ENCODE measurements at places on chromosomes 6 and 20.

- DNase-seq = no peak
Observed at GRCh38 chr6:157527471-157527907, 146.5 kb downstream of the ZDHHC14 start.

DNA sequence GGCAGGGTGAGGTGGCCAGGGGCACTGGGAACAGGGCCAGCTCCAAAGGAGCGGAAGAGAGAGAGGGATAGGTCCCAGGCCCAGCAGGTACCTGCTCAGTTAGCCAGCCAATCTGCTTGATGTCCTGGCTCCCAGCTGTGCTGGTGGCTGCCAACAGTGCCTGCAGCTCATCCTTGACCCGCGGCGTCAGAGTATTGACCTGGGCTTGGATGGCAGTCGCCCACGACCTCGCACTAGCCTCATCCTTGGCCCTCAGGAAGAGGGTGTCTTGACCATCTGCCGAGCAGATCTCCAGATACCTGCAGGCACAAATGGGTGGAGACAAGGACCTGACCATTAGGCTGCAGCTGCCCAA, 11.1 kb upstream of the CDK5RAP1 start:
- DNase-seq = no peak

GRCh38 chr6:22447249-22448196, 121.8 kb upstream of the HDGFL1 start:
- no peak for DNase-seq

DNA sequence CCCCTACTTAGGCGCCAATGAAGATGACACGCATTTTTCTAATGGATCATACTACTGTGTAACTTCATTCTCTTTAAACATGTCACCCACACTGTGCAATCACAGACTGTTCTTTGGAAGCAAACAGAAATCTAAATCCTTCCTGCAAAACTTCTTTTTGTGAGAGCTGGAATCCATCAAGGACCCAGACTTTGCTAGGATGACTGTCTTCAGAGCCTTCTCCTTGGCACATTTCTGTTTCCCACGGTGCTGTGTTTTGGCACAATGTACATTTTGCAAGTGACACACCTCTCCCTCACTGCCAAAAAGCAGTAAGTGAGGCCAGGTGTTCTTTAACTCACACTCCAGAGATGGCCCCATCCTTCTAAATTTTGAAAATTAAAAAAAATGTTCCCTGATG, 21.7 kb upstream of the TAGAP start:
- DNase-seq = no peak

- no peak for DNase-seq
Observed at GRCh38 chr6:69379518-69379917, 417.3 kb downstream of the LMBRD1 start.

- no peak for DNase-seq
Observed at GRCh38 chr20:53643031-53643832, 49.6 kb upstream of the ZNF217 start.

DNA sequence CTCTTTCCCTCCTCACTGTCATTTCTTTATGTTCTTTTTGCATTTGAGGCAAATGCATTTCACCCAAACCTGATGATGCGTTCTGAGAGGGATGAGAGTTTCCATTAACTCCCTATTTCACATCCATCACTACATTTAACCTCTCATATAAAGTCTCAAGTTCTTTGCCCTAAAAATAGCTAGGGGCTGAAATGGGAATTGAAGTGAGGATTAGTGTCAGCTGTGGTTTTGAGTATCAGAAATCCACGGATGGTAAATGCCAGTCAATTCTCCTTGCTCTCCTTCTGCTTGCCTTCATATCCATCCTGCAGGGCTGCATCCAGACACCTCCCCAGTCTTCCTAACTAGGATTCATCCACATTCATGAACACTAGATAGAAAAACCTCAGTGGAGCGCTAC, 10.0 kb upstream of the DTNBP1 start:
- no peak for DNase-seq

DNA sequence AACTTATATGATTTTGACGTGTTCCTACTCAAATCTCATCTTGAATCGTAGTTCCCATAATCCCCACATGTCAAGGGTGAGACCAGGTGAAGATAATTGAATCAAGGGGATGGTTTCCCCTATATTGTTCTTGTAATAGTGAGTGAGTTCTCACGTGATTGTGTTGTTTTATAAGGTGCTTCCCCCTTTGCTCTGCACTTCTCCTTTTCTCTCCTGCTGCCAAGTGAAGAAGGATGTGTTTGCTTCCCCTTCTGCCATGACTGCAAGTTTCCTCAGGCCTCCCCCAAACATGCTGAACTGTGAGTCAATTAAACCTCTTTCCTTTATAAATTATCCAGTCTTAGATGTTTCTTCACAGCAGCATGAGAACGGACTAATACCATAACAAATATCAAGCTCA, 83.2 kb downstream of the MANEA start:
- DNase-seq = no peak

GRCh38 chr20:63977739-63978276, 1.6 kb downstream of the SAMD10 start:
- no peak for DNase-seq

DNA sequence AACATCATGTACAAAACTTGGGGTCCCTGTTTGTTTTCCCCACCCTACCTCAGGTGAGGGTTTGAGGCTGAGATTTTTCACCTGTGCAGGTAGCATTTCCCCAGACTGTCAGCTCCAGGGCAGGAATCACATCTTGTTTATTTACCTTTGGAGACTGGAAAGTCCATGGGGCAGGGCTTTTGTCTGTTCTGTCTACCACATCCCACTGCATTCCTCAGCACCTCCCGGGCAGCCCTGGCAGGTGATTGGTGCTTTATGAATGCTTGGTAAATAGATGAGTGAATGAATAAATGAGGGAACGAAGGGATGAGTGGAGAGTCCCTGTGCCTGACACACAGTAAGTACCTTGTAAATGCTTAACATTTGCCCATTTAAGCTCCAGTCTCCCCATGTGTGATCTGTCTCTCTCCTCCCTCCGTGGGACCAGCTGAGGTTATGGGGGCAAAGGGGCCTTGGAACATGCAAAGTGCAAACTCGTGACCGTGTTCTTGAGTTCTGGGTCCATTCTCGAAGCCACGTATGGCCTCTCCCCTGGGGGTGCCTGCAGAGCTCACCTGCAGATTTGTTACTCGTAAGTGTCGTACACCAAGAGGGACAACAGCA, 69.7 kb upstream of the PMEPA1 start:
- DNase-seq = no peak

DNA sequence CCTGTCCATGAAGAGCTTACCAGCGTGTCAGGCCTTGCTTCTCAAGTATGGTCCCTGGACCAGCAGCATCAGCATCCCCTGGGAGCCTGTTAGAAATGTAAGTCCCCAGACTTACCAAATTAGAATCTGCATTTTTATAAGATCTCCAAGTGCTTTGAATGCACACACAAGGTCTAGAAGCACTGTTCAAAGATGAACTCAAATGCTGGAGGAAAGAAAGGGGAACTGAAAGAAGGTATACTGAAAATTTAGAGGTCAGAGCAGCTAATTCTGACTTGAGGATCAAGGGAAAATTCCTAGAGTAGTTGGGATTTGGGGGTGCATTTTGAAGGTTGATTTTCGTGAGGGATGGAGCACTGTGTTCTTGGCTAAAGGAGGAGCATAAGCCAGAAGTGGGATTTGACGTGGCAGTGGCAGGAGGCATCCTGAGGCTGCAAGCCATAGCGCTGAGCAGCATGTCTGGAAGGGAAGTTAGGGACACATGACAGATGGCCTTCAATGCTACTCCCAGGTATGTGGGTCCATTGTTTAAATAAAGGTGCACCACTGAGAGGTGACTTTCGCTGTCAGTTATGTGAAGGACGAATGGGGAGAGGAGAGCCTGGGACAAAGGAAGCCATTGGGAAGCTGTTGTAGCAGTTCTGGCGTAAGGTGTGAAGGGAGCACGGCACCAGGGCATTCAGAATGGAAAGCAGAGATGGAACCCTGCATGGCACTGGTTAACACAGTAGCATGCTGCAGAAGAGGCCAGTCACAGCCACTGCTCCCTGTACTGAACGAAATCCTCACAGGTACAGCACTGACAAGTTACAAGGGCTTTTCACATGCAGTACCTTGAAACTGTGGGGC, 36.2 kb downstream of the ARMC2 start:
- DNase-seq = no peak

- no peak for DNase-seq
Observed at GRCh38 chr6:143992285-143992684, 15.8 kb downstream of the PLAGL1 start.

DNA sequence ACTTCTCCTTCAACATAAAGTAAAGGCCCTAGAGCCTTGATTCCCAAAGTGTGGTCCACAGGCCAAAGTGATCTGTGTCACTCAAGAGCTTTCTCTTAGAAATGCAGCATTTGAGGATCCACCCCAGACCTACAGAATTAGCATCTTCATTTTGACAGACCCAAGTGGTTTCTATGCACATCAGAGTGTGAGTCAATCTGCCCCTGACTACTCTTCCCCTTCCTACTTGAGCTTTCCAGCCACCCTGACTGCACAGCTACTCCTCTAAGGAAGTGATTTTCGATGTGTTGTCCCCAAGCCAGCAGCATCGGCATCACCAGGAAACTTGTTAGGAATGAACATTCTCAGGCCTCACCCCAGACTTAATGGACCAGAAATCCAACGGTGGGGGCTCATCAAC, 2.6 kb downstream of the MEP1A start:
- DNase-seq = no peak

GRCh38 chr6:35214869-35215664, 1.3 kb downstream of the SCUBE3 start:
- no peak for DNase-seq

DNA sequence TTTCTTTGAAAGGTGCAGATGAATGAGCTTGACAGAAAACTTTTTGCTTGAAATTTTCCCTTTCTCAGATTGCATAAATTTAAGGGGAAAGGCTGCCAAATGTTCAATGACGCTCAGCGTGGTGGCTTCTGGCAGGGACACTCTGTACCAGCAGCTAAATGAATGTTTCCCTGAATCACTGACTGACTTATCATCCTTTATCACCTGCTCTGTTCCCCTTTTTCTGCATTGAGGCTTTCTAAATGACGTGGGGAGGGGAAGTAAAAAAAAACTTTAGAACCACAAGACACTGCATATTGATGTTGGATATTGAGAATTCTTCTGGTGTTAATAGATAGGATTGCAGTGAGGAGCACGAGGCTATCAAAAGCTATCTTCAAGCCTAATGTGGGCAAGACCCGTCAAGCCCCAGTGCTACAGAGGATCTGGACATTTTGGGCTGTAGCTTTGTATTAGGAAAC, 46.9 kb upstream of the ENPP5 start:
- DNase-seq = no peak

DNA sequence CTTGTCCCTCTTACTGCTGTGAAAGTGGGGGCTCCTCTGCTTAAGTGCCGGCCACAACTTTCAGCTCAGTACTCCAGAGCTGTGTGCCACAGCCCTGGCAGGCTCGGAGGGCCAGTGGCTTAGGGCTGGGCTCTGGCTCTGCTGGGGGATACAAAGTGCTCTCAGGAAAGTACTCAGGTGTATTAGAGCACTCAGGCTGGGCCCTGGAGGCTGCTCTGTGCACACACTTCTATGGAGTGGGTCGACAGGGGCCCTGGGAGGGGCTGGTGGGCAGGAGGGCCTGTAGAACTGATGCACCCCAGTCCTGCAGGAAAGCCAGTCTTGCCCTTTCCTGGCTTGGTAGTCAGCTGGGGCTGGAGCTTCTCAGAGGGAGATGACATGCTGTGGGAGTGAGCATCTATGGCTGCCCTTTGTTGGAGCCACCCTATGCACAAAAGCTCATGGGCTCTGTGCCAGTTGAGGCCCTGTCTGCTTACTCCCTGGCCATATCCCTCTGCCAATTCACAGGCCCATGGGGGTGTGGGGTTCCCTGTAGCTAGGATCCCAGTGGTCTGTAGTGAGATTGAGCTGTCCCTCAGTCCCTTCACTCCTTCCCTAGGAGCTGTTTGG, 22.0 kb downstream of the CENPW start:
- DNase-seq = no peak

- no peak for DNase-seq
Observed at GRCh38 chr6:83258517-83258916, 65.4 kb downstream of the RWDD2A start.

Measured in NCI-H187 (cell line).